ENCODE measurements at places on chromosomes 1 and 21.

GRCh38 chr1:54137534-54138061 lies 15.2 kb downstream of the CDCP2 start:
- no peak for DNase-seq

GRCh38 chr1:160474392-160475242 lies 48.4 kb downstream of the SLAMF6 start:
- no peak for DNase-seq

DNA sequence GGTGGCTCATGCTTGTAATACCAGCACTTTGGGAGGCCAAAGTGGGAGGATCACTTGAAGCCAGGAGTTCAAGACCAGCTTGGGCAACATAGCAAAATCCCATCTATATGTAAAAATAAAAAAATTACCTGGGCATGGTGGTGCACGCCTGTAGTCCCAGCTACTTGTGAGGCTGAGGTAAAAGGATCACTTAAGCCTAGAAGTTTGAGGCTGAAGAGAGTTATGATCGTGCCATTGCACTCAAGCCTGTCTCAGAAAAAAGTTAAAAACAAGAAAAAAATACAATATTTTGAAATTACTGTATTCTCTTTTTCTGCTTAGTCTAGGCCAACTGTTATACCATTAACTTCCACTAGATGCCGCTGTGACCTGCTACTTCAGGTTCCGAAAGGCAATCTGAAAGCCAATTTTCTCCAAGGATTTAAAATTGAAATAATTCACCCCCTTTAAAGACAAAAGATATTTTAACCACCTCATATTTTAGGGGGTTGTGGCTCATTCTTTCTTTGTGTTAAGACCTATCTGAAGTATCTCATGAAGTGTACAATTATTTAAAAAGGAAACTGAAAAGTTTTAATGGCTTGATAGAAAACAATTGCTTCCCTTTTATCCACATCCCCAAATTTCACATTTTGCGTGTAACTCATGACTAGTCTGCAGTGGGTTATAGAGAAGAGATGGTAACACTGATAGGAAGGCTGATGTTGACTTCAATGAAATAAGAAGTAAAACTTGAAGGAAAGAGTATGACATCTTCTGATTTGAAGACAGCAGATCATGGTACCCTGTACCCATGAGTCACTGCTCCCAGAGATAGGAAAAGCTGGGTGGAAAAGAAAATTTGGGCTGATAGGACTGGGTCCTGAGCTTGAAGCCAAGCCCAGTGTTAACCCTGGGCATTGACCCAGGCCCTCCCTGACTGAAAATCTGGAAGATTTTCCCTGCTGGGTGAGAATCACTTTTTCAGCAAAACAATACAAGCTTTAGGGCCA lies 24.4 kb upstream of the CLDN14 start:
- DNase-seq = peak; percentile 55

DNA sequence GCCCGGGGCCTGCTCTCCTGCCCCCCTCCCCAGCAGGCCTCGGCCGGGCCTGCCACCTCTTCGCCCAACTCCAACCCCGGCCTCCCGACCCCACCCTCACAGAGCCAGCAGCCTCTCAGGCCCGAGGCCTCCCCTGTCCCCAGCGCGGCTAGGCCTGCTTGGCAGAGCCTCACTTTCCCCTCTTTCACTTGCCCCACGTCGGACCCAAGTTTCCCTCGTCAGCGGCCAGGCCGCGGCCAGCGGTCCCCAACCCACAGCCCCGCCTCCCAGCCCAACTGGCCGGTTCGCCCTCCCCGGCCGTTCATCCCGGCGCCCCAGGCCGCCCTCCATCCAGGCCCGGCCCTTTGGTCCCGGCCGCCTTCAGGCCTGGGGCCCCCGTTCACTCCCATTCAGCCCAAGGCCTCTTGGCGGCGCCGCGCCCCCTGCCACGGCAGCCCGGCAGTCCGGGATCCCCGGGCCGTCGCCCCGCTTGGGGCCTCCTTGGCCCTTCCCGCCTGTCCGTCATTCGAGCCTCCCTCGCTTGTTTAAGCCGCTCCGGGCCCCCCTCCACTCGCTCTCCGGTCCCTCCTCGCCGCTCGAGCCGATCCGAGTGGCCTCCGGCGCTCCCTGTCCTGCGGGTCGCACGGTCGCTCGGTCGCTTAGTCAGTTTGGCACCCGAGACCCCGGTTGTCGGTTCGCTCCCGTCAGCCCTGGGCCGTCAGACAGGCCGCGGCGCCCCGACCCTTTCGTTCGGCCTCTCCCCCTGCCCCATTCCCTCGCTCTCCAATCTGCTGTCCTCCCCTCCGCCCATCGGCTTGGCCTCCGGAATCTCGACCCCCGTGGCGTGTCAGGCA lies 1.4 kb downstream of the LRRC41 start:
- DNase-seq = peak; percentile 58

- DNase-seq = no peak
These were observed 32.8 kb upstream of the CASZ1 start for GRCh38 chr1:10829067-10829818.

DNA sequence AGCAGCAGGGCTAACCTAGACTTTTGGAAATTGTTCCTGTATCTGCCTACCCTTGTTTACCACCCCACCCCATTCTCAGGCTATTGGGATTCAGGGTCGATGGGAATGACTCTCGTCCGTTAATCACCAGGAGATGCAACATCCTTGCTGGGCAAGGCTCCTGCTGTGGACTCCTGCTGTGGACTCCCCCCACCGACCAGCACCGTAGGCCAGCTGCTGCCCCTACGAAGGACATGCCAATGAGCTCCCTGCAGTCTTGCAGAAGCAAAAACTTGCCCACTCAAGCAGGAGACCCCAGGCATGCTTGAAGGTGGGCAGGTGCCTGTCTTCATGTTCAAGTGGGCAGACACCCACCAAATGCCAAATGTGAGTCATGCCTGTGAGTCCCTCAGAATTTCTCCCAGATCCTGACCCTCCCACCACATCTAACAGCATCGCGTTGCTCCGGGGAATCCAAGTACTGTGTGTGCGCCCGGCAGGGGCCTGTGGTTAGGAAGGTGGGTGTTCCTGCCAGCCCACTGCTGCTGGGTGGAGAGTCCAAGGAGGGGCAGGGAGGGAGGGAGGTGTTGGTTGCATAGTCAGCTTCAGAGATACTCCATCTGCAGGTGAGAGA lies 41.7 kb upstream of the SOX13 start:
- DNase-seq = no peak

DNA sequence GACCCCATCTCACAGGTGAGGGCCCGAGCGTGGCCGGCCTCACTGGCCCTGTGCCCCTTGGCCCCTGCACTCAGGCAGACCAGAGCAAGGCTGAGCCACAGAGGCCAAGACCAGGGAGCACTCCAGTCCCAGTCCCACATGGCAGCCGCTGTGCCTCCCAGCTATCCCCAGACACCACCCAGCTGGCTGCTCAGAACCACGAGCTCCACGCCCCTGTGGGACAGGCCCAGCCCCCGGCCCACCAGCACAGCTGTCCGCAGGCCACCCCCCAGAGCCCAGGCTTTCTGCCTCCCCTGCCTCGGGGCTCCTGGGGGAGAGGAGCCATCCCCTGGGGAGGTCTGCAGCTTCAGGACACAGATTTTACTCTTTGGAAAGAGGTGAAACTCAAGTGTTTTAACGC lies 9.1 kb upstream of the C1QTNF12 start:
- DNase-seq = no peak

DNA sequence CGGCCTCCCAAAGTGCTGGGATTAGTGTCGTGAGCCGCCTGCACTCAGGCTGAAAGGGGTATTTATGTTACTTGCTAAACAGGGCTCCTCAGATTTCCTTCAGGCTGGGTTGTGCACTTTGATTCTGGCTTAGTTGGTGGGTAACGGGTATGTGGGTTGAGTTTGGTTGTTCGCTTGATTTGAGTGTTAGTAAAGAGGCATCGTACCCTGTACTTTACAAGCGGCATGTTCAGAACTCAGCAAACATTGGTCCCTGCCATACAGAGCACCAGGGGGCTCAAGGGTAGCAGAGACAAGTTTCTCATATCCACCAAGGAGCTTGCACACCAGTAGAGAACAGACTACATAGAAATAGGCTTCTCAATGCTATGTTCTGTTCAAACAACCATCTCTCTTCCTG lies 147.8 kb downstream of the PGBD5 start:
- no peak for DNase-seq

GRCh38 chr21:32215306-32215685 lies 63.6 kb downstream of the MIS18A start:
- no peak for DNase-seq

GRCh38 chr1:54723985-54724384 lies 8.3 kb downstream of the TTC4 start:
- no peak for DNase-seq

DNA sequence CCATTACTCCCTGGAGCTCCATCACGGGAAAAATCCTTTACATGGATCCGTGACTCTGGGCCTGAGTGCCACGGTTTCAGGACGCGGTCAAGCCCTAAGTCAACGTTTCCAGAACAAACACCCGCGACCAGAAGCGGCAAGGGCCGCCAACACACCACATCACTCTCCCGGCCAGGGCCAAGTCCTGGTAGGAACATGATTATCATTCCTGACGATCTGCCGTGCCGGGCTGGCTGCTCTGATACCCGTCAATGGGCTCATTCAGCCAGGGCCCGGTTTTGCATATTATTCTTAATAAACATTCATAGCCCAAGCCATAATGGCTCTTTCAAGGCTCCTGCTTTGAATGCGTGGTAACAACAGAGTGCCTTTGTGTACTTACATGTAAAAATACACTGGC lies 44.6 kb upstream of the SIM2 start:
- no peak for DNase-seq

DNA sequence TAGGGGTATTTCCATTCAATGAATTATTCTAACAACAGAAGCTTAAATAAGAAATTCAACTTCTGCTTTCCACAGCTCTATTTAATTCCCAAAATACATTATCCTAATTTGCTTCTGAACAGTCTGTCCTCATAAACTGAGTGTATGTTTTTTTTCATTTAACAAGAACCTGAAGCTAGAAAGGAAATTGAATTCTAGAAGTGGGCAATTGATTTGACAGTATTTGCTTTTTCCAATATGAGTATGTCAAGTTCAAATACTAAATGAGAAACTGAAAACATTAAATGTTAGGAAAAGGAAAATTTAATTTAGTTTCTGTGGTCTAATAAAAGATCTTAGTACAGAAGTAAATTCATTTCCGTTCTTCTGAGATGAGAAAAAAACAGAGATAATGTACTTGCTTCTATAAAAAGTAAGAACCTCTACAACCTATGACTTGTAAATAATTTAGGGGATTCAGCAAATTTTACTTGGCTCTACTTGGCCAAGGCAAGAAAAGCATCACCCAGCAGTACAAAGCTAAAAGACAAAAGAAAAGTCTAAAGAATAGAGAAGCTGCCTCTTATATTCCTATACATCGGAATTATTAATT lies 31.1 kb downstream of the RAB3GAP2 start:
- no peak for DNase-seq

GRCh38 chr1:100342348-100342747 lies 10.0 kb upstream of the CDC14A start:
- DNase-seq = no peak

- DNase-seq = no peak
These were observed 3.8 kb downstream of the RAB3B start for GRCh38 chr1:51986718-51987117.

DNA sequence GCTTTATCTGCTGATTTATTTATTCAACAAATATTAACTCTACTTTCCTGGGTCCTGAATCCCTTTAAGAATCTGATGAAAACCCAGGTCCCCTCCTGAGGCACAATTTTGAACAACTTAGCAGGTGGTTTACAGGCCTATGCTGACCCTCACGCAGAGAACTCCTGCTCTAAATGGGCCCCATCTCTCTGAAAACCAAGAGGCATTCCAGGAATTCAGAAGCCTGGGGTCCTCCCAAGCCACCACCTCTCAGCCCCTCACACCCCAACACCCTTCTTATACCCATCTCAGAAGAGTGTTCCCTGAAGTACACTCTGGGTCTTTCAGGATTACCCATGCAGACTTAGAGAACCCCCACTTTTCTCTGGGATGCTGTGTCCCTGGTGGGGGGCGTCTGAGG lies 34.5 kb downstream of the LHX4 start:
- no peak for DNase-seq

DNA sequence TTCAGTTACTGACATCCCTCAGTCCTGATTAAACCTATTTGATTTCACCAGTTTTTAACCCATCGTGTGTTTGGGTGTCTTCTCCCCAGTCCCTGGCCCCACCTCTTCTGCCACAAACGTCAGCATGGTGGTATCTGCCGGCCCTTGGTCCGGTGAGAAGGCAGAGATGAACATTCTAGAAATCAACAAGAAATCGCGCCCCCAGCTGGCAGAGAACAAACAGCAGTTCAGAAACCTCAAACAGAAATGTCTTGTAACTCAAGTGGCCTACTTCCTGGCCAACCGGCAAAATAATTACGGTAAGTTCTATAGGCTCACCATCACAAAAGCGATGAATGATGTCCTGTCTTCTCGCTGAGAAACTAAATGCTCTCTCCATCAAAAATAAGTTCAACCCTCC lies 28.7 kb downstream of the NBPF3 start:
- peak; percentile 39 for DNase-seq

GRCh38 chr21:42925114-42925926 lies at the start of gene ERVH48-1:
ERVH48-1 (minus strand) TSS chr21:42925630; CDS start chr21:42919006, 6,624 bp downstream.
- peak; percentile 57 for DNase-seq

DNA sequence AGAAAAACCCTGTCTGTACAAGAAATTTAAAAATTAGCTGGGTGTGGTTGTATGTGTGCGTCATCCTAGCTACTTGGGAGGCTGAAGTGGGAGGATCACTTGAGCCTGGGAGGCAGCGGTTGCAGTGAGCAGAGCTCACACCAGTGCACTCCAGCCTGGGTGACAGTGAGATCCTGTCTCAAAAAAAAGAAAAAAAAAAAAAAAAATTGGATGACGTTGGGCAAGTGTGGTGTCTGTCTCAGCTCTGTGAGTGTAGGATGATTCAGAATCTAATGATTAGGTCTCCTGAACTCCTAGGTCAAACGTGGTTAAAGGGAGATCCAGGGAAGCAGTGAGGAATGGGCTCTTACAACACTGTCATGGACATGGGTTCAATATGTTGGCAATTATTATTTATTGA lies 435.9 kb downstream of the KIF26B start:
- no peak for DNase-seq

Data from CD4-positive, alpha-beta T cell treated with Interleukin-17A for 4 hours (primary cell).